ENCODE measurements at places on chromosomes 1 and 21.
A peak's percentile ranks its signal among the peaks of the same experiment; 100 is the strongest.

- no peak for DNase-seq
Observed at GRCh38 chr21:46179708-46180078, 4.6 kb downstream of the SPATC1L start.

DNA sequence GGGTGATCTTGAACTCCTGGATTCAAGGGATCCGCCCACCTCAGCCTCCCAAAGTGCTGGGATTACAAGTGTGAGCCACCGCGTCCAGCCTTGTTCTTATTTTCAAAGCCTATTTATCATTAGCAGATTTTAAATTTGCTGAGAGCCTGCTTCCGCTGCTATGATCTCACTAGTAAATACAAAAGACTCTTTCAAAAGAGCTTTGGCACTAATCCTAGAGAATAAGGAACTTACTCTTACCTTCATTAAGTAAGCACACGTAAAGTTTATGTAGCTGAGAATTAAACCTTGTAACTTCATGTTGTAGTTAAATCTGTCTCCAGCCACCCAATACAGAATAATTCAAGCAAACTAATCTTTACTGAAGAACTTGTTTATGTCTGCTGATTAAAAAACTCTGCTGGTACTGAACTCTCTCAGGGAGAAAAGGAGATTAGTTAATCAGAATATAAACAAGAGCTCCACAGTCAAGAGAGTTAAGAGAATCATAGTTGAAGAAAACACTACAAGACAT is 72.3 kb downstream of the RUSC1 start:
- no peak for DNase-seq

DNA sequence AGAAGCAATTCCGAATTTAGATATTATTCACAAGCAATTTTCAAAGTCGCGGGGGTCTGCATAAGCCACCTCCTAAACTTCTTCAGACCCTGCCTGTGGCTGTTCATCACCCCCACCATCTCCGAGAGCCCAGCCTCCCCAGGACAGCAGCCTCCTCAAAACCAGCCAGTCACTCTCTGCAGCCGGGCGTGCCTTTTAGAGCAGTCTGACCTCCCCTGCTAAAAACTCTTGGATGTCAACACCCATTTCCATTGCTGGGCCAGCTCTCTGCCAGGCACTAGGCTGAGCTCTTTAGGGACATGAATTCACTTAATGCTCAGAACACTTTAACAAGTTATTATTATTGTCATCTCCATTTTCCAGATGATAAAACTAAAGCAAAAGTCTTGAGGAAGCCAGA is 11.7 kb downstream of the ADPRS start:
- no peak for DNase-seq

- no peak for DNase-seq
Observed at GRCh38 chr1:202243006-202243405, 49.4 kb downstream of the LGR6 start.

DNA sequence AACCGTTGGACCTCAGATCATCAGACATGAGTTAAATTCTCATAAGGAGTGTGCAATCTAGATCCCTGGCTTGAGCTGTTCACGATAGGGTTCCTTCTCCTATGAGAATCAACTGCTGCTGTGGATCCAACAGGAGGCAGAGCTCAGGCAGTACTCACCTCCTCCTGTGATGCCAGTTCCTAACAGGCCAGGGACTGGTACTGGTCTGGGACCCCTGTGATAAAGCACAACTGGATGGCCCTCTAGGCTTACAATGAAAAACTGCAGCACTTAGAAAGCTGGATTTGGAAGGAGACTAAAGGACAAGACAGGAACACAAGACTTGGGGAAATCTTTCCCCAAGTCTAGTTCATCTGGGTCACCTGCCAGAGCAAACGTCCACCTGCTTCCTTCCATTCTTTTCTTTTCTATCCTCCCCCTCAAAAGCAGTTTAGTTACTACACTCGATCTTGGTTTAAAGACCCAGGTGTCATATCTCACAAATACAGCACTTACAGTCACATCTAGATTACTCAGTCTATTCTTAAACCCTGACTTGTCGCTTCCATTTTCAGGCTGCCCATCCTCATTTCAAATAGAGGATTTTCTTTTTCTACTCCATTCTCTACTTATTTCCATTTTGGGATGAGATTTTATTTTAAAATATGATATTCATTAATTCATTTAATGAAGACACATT is 59.8 kb downstream of the PTPN14 start:
- DNase-seq: no peak

- peak; percentile 67 for DNase-seq
Observed at GRCh38 chr1:154221278-154222001, 685 bp downstream of the UBAP2L start.

DNA sequence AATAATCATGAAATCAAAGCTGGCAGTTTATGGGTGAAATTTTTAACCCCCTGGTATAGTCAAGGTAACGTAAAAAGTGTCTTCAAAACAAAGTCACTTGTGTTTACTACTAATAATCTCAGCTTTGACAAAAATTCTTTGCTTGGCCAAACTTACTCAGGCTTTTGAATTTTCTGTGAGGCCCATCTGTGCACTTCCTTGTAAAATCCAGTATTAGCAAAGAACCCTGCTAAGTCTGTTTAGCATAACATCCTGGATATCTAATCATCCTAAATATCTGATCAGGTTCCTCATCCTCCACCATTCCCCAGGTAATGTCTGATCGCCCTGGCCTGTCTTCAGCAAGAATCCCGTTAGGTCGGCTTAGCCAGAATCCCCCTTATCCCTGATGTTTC is 3.0 kb downstream of the LYST start:
- no peak for DNase-seq

DNA sequence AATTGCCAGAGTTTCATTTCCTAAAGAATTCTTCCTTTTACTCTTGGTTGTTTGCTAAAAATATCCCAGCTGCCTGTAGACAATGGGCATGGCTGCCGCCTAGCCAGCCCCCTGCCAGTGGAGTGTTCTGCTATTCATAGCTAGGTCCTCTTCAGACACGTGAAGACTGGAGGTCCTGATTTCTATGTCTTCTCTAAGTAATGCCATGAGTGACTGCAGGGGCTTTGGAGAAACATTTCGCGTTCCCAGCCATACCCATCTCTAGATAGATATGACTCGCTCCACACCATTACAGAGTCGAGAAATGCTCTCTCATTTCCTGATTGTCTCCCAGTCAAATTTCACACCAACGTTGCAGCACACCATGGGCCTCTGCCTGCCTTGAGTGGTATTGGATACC is 99.5 kb upstream of the BACE2 start:
- no peak for DNase-seq

DNA sequence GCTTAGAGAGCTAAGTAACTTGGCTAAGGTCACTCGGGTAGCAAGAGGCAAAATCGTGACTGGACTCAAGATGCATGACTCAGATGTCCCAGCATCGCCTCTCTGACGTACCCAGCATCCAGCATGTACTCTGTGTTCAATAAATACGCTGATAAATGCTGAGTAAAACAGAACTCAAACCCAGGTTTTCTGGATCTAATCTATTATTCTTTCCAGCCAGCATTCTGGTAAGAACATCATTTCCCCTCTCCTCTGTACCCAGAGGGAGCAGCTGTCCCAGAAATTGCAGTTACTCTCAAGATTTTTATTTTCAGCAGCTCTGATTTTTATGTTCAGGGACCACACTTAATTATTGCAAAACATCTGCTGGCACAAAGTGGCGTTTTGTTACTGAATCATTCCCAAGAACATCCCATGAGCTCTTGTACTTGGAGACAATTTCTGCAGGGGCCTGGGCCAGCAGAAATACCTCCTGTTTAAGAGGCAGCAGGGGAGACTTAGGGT is 249.0 kb downstream of the PRDM2 start:
- DNase-seq: no peak

- no peak for DNase-seq
Observed at GRCh38 chr1:30668024-30668423, 55.4 kb downstream of the MATN1 start.

DNA sequence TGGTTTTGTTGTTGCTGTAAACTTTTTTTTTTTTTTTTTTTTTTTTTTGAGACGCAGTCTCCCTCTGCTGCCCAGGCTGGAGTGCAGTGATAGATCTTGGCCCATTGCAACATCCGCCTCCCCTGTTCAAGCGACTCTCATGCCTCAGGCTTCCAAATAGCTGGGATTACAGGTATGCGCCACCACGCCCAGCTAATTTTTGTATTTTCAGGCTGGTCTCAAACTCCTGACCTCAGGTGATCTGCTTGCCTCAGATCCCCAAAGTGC is 78.9 kb upstream of the SLC45A1 start:
- no peak for DNase-seq

DNA sequence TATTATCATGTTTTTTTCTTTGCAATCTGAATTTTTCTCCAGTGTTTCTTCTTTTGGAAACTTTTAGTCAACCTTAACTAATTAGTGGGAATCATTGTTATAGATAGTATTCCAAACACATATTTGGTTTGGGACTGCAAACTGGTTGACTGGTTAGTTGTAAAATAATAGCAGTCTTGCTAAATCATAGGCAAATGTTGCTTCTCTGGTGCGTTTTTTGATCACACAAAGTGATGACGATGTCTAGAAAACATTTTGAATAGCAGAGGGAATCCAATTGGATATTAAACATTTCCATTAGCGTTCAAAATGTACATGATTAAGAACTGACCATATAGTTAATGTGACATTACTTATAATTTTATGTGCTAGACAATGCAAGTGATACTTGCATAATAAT is 4.5 kb downstream of the DNAJB4 start:
- DNase-seq: no peak

DNA sequence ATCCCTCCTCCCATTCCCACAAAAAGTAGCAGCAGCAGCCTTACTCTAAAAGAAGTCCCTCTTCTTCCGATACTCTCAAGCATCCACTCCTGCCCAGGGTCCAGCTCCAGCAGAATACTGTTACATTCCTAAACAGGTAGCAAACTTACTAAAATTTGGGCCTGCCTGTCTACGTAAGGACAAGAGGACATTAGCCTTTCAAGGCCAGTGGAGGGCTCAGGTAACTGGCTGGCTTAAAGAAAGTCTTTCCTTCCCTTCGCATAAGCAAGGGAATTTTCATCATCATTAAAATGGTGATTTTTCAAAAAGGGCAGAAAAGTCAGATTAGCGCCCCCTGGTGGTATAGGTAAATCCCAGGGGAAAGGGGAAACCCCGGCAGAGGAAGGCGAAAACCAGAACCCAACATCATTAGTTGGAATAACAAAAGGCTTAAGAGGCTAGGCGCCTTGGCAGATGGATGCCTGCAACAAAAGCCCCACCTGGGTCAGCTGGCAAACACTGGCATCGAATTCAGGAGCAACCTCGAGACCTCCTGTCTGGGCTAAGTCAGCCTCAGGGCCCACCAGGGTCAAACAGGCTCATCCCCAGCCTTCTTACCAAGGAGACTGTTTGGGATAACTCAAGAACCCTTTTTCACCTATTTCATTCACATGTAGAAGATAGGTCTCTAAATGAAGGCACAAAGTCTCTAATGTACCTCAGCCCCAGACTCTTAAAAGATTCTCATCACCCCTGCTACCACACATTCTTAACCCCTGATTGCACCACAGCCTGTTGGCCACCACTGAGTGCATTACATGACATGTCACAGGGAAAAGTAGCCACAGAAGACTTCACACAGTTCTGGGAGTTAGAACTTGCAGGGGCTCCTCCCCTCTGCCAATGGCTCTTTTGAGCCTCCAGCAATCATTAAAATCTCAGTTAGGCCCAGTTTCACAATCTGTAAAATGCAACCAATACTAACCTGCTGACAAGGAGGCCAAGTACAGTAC is 36.7 kb downstream of the ERI3 start:
- DNase-seq: peak; percentile 9

DNA sequence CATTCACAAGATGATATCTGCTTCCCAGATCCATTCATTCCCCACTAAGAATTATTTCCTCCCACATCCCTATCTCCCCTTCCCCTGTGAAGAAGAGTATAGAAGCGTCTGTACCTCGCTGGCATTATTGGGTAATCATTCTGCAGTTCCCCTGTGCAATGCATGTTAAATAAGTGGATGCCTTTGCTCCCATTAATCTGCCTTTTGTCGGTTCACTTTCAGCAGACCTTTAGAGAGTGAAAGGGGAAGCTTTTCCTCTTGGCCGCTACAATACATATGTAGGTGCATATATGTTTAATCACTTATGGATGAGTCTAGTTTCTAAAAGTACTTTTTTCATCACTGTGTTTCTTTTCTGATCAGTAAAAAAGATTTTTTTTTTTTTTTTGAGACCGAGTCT is 7.0 kb downstream of the CLCN6 start:
- DNase-seq: no peak

DNA sequence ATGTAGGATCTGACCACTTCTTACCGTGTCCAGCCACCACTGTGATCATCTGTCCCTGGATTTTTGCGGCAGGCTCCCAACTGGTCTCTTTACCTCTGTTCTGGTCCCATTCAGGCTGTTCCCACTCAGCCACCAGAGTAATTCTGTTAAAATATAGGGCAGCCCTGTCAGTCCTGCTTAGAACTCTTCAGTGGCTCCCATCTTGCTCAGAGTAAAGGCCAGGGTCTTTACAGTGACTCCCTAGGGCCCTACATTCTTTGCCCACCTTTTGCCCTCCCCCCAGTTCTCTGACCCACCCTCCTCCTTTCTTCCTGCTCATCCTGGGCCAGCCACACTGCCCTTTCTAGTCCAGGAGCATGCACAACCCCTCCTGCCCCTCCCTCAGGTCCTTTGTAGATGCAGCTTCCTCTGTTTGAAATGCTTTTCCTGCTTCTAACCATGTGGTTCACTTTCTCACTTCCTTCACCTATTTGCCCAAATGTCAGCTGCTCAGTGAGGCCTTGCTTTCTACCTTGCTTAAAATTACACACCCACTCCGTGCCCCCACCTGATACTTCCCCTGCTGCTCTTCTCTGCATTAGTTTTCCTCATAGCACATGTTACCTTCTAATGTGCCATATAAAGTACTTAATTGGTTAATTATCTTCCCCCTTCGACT is 7.8 kb downstream of the UBIAD1 start:
- DNase-seq: no peak

DNA sequence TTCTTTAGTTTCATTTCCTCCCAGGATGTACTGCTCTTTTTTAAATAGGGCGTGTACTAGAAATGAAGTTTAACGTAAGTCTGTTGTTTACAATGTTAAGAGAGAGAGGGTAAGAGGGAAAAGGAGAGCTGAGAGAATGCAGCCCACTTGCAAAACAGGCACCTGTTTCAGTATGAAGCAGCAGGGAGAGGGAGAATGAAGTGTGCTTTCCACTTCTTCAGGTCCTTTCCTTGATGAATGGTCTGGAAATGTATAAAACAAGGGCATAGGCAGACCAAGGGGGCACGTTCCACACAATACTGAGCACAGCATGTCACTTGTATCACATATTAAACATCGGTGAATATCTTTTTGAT is 2.0 kb downstream of the KCNA3 start:
- no peak for DNase-seq

- DNase-seq: no peak
Observed at GRCh38 chr1:100616121-100616621, 78.2 kb downstream of the GPR88 start.

DNA sequence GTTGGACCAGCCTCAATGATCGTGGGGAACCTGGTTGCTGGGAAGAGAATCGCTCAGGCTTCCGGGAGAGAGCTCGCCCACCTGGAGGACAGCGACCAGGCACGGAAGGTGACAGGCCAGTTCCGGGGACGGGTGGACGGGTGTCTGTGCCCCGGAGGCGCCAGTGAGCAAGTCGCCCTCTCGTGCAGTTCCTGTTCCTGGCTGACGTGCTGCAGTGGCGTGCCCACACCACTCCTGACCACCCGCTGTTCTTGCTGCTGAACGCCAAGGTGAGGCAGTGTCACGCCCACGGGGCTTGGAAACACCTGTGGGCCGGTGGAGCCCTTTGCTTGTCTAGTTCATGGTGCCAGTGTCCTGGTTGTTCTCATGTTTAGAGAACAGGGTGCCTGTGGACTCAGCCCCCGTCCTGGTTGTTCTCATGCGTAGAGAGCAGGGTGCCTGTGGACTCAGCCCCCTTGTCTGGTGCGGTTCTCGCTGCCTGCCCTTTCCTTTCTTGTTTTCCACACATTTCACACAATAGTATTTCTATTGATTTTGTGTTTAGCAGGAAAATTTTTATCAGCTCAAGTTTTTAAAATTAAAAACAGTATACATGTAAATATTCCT is 53.1 kb downstream of the S100B start:
- no peak for DNase-seq

All from T-helper 9 cell (primary cell).